ENCODE measurements at places on chromosomes 13 and 19.

DNA sequence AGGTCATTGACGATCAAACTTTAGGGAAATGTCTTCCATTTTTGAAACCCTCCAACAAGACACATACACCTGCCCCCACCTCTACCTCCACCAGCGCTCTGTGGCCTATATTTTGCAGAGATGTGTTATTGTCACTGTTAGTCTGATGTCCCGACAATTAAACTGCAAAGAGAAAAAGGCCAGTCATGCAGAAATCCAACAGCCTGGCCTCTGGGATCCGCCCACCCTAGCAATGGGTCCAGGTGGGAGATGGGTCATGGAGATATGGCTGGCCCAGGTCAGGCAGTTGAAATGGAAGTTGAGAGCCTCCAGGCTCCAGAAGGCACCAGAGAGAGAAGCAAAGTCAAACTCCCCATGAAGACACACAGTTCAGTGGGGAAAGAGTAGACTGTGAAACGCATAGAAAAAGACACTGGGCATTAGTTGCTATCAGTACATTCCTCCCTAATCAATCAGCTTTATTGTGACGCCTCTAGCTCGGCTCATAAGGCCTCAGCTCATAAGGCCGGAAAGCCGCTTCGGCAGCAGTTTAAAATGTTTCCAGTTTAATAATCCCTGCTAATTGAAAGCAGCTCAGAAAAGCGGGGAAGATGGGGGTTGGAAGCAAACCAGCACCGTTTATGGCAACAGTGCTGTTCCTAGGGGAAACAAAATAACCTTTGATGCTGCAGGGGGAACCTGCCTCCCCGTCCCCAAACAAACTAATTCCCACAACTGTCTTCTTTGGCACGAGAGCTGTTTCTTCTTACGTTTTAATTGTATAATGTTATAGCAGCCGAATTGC lies 239.7 kb upstream of the ZNF507 start:
- no peak for DNase-seq

DNA sequence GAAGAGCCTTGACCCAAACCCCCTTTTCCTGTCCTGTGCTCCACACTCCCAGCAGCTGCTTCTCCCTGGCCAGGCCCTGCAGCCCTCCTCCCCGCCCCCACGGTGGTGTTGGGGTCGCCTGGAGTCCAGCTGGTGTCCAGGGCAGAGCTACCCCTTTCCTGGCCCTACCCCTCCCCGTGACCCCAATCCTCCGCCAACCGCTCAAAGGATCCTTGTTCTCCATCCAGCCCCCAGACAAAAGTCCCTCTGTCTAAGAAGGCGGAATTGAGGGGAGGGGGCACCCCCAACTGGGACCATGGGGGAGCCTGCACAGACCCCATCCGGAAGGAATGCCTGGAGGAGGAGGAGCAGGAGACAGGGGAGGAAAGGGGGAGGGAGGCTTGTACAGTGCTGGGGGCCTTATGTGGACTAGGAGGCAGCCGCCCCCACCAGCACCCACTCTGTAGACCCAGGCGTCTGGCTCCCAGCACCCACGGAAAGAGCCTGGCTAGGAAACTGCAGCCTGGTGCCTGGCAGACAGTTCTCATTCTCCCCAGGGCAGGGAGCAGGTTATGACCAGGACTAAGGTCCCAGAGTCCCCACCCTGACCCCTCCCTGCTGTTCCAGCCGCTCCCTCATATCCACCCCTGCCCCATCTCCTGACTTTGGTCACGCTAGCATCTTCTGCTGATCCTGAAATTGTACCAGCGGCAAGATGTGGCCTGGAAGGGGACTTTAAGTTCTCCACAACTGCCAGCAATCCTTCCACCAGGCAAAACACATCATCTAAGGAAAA lies at the start of gene FXYD3:
Gene FXYD3, plus strand, starts transcription at position 647 of the 775 bp plus-strand sequence. CDS start 3,554 bp downstream, outside the sequence.
- no peak for DNase-seq

GRCh38 chr13:113065406-113066141 lies 40.0 kb upstream of the F7 start:
- DNase-seq = no peak

DNA sequence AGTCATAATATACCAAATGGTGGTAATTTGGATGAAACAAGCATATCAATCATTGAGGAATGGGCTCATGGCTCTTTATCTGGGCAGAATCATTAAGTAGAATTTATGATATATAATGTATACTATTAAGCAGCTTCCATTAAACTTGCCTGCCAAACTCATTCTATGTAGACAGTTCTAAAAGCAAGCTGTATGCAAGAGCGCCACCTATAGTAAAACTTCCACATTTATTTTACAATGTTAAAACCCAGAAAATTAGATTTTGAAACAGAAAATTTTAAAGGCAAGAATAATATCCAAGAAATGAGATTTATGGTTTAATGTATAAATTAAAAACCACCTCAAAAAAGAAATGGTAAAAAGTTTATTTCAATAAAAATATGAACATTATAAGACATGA lies 161.5 kb downstream of the MZT1 start:
- no peak for DNase-seq

DNA sequence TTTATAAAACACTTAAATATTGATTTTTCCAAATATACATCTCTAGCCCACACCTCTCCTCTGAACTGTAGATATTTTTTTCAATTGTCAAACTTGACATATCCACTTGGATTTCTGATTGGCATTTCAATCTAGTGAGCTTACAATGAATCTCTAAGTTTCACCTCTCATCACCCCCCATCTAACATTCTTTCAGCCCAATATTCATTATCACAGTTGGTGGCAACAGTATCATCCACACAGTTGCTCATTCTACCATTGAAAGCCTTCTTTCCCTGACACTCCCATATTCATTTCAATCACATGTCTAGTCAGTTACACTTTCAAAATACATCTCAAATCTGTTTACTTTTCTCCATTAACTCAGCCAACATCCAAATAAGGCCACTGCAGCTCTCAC lies 385.2 kb downstream of the PCDH20 start:
- DNase-seq = no peak

DNA sequence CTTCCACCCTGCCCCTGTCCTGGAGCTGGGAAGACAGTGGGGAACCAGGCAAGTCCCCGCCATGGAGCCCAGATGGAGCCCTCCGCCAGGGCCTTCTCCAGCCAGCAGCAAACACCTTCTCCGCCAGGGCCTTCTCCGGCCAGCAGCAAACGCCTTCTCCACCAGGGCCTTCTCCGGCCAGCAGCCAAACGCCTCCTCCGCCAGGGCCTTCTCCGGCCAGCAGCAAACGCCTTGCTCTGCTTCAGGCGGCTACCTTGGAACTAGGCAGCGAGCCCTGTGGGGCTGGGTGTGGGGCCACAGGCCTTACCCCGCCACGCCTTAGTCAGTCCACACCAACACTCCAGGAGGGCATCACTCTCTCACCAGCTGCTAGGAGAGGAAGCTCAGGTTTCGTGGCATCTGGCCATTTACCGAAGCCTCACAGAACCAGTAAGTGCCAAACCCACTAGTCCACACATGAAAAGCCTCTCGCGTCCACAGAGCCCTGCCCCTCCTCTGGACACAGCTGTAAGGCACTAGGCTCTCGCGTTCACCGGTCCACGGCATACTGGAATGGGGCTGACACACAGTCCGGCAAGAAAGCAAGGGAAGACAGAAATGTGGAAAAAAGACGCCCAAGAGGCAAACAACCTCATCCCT lies 41.0 kb downstream of the MLLT1 start:
- DNase-seq = no peak

DNA sequence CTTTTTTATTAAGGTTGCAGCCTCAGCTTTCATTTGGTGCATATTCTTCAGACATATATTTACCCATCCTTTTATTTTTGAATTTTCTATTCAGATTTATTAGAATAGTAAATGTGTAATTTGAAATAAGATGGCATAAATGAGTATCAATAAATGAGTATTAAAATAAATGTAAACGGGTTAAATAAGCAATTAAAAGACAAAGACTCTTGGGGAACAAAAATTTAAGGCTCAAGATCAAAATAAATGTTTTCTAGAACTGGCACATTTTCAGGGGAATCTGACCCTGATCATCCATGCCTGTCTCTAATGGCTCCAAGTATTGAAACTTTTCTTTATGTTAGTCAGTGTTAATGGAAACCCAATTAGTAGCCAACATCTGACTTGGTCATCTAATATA lies 3.0 kb downstream of the OR10H3 start:
- DNase-seq = no peak

GRCh38 chr13:92488249-92488852 lies 738.3 kb upstream of the GPC6 start:
- DNase-seq = no peak

Measured in esophagus squamous epithelium (tissue), 5 donors.